ENCODE measurements at places on chromosomes 13 and 19.

DNA sequence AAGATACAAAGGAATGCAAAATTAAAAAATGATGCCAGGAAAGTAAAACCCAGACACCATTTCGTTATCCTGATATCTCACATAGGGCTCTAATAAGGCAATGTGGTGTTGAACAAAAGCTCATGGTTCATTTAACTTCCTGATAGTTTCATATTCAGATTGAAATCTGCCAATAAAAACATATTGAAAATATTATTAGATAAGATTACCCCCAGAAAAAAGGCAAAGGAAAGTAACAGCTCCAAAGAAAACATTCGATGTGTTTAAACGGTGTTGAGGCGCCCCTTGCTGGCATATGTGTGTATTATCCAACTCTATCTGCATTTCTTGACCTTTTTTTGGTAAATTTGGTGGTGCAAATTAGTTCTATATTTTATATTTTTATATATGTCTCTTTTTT lies 75.9 kb downstream of the ESD start:
- no peak for DNase-seq

DNA sequence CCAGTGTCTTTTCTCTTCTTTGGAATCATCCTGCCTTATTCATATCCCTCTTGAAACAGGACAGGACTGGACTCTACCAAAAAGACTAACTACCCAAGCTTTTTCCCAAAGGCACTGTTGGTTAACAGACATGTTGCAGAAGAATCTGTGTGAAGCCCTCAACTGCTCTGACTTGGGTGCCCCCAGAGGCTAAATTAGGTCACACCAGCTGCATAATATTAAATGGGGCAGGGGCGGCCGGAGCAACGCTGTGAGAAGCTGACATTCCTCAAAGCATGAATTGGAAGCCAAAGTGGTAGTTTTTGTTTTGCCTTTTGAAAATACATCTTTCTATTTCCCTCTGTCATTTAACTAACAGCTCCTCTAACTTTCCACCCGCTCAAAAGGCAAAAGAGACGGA lies 185.9 kb downstream of the LHFPL6 start:
- no peak for DNase-seq

GRCh38 chr13:23960566-23961156 lies 63.4 kb upstream of the C1QTNF9B start:
- DNase-seq, result no peak

GRCh38 chr19:5200844-5201243 lies 139.8 kb downstream of the PTPRS start:
- no peak for DNase-seq

DNA sequence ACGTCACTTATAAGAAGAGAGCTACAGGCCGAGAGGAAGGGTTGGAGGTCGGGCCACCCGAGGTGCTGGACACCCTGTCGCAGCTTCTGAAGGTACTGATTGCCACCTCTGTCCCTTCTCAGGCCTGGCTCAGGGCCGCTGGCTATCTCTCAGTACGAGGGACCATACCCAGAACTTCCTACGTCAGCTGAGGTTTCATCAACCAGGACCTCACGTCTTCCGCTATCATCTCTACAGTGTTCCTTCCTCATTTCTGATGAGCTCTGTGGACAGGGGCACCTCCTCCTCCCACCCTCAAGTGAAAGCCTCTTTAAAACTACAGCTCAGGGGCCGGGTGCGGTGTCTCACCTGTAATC lies 58.2 kb upstream of the USE1 start:
- no peak for DNase-seq

- no peak for DNase-seq
These were observed 42.1 kb upstream of the C1QTNF9 start for GRCh38 chr13:24267274-24267673.

DNA sequence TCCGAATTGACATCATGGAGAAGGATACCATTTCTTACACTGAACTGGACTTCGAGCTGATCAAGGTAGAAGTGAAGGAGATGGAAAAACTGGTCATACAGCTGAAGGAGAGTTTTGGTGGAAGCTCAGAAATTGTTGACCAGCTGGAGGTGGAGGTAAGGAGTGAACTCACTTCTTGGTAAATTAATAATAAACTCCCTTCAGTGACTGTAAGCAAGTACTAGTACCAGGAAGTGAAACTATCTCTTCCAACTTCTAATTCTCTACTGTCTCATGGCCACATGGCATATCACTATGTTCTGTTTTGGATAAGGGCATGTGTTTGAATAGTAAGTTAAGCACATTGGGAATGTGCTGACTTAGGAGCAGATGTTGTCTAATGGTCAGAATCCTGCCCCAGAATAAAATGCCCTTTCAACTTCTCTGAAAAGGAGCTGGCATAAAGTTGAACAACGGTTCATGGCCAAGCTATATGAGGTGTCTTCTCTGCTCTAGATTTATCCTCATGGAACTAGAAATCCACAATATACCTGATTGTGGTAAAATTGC lies 13.4 kb downstream of the OLFM4 start:
- DNase-seq, result no peak

DNA sequence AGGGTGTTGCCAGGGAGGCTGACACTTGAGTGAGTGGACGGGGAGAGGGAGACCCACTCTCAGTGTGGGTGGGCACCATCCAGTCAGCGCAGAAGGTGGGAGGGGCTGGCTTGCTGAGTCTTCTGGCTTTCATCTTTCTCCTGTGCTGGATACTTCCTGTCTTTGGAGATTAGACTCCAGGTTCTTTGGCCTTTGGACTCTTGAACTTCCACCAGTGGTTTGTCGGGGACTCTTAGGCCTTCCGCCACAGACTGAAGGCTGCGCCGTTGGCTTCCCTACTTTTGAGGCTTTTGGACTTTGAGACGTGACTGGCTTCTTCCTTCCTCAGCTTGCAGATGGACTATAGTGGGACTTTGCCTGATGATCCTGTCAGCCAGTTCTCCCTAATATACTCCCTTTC lies 4.3 kb upstream of the LENG8 start:
- no peak for DNase-seq

DNA sequence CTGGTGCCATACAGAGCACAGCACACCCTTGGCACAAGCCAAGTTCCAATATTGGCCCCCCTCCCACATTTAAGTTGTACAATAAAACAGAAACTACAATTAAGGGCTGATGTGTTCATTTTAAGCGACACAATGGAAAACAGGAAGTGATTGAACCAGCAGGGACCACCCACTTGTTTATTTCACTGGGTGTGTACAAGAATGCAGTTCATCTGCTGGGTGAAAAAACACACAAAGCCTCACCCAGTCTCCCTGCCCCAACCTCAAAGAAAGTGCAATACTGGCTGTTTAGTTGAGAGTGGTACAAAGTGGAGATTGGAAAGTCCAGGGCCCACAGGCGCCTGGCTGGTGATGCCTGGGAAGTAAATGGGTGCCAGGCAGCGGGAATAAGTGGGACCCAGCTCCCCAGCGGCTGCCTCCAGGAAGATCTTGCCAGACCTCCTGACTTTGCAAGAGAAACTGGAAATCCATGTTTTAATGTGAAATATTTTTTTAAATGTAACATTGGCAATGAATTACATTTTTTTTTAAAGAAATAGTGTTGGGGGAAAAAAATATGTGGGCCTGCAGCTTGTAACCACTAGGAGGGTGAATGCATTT lies 322.1 kb downstream of the ZNF536 start:
- DNase-seq, result no peak

DNA sequence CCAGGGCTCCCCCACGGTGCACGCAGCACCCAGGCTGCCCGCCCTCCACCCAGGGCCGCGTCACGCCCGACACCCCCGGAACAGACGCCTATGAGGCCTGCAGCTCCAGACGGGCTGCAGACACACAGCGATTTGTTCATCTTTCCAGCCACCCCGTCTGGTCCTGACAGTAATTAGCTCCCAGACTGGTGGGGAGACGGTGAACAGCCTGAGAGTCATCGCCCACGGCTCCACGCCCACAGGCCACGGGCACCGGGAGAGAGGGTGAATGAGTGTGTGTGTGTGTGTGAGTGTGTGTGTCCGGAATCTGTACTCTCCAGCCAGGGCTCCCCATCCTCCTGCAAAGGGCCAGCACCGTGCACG lies 18.1 kb downstream of the GADD45B start:
- no peak for DNase-seq

GRCh38 chr13:28719227-28720055 lies 671 bp upstream of the SLC46A3 start:
- DNase-seq, result no peak

- DNase-seq, result no peak
These were observed 4.3 kb upstream of the NR1H2 start for GRCh38 chr19:50371914-50372475.

- no peak for DNase-seq
These were observed 14.0 kb upstream of the RAB20 start for GRCh38 chr13:110575322-110576069.

DNA sequence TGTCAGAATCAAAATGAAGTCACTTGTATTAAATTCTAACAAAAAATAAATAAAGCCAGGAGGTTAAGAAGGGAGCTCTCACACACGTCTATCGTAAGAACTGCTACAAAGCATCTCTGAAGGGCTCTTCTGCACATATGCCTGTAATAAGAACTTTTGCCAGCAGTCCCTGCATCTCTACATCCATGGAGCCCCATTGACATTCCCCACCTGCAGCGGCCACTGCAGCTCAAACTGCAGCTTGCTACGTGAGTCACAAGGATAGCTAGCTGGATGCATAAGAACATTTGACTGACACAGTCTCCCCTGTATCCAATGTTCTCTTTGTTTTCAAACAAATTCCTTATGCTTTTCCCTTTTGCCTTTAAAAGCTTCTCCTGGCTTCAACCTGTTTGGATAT lies 68.3 kb downstream of the DNAJC3 start:
- DNase-seq, result no peak

Data from activated CD4-positive, CD25-positive, alpha-beta regulatory T cell treated with anti-CD3 and anti-CD28 coated beads, Interleukin-2, amount 50 U/mL, for 16 hours (primary cell).